ENCODE measurements at places on chromosomes 3 and 15.

DNA sequence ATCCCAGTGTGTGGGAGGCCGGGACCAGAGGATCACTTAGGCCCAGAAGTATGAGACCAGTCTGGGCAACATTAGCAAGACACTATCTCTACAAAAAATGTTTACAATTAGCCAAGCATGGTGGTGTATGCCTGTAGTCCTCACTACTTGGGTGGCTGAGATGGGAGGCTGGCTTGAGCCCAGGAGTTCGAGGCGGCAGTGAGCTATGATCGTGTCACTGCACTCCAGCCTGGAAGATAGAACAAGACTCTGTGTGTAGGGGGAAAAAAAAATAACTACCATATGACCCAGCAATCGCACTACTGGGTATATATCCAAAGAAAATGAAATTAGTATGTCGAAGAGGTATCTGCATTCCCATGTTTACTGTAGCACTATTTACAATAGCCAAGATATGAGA lies 22.6 kb downstream of the RYK start:
- no peak for DNase-seq

GRCh38 chr3:27657871-27658270 lies 64.3 kb downstream of the EOMES start:
- no peak for DNase-seq

DNA sequence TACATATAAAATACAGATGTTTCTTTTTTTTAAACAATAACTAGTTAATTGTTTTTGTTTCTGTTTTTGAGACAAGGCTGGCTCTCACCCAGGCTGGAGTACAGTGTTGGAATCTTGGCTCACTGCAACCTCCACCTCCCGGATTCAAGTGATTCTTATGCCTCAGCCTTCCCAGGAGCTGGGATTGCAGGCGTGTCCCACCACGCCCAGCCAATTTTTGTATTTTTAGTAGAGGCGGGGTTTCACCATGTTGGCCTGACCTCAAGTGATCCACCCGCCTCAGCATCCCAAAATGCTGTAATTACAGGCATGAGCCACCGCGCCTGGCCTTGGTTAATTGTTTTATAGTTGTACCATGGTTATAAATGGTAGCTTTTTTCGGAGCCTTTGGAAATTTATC lies 72.3 kb downstream of the PIAS1 start:
- no peak for DNase-seq

- no peak for DNase-seq
These were observed 371.7 kb upstream of the CNTN6 start for GRCh38 chr3:721086-721485.

- DNase-seq, result no peak
These were observed 266.2 kb downstream of the OPA1 start for GRCh38 chr3:193859195-193859594.

DNA sequence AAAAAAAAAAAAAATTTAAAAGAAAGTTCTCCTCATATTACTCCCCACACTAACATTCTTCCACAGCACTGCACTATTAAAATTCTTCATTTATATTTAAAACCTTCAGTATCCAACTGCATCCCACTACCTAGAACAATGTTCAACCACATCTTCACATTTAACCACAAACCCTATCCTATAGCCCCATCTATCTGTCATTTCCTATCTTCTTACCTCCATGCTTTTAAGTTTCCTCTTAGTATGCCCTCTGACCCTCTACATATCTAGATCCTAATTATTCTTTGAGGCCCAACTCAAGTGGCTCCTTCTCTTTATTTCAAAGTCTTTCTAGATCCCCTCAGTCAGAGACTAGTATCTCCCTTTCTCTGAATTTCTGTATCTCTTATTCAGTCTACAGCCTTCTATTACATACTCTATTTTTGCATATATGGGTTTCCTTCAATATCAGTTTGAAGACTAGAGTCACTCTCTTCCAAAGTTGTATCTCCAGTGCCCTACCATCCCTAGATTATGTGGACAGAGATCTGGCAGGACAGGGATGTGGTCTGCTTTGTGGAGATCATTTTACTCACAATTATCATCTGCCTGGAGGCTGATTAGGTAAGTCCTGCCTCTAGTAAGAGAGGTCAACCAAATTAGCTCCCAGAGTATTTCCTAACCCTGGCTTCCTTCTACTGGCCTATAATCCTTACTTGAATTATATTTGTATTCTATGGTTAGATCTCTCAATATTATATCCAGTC lies 1.4 kb downstream of the CIAO2A start:
- DNase-seq, result peak; percentile 71

- DNase-seq, result no peak
These were observed 101.2 kb downstream of the CHST2 start for GRCh38 chr3:143220741-143221140.

GRCh38 chr3:64566859-64567258 lies 120.9 kb downstream of the ADAMTS9 start:
- no peak for DNase-seq

DNA sequence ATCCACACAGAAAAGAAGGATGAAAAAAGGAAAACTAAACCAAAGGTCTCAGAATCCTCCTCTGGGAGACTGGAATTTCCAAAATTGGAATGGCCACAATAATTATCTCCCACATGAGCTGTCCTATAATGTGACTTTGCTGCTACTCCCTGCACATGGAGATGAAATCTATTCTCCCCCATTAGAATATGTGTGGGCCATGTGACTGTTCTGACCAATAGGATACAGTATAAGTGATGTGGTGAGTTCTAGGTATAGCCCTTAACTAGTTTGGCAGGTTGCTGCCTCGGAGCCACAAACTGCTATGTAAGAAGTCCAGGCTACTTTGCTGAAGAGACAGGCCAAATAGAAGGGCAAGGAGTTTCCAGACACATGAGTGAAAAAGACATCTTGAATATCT lies 5.2 kb downstream of the TRIM59 start:
- peak; percentile 46 for DNase-seq

Measured in erythroblast (primary cell).